ENCODE measurements at places on chromosomes 11 and 22.

GRCh38 chr11:11708256-11708655, 86.5 kb upstream of the GALNT18 start:
- DNase-seq = no peak

DNA sequence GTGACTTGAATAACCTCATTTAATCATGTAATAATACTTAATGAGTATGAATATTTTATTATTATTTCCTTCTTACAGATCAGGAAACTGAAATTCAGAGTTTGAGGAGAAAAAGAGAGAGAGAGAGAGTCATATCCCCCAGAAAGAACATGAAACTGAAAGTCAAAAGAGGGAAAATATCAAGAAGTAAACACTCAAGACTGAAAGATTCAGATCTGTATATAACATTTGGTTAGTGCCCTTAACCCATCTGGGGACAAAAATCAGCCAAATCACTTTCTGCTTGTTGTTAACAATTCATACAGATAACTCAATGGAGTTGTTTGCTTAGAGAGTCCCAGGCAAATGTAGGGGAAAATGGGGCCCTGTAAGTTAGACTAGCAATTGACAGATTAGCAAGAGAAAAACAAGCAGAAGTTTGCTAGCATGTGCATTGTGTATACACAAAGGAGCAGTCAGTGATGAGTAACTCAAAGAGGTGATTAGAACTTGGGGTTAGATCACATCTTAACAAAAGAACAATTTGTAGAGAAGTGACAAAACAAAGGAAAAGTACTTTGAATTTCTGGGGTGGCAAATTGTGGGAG, 25.9 kb upstream of the MMP13 start:
- no peak for DNase-seq

DNA sequence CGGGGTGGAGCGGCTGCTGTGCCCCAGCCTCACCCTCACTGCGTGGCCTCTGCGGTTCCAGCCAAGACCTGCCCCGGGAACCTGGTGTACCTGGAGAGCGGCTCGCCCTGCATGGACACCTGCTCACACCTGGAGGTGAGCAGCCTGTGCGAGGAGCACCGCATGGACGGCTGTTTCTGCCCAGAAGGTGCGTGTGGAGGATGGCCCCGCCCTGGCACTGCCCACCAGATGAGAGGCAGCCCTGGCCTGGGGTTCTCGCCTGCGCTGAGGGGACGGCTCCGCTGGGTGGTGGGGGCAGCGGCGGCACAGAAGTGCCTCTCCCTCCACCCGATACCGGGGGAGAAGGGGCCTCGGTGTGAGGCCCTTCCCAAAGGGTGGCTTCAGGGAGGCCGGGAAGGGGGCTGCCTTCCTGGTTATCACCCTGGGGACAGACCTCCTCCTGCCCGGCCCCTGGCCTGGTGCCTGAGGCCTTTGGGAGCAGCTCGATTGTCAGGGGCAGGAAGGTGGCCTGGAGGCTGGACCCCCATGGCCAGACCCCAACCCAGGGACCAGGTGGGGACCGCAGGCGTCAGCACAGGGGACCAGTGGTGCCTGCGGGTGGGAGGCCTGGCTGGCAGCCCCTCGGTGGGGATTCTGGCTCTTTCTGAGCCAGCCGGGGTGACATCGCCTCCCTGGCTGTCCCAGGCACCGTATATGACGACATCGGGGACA, 7.1 kb downstream of the MUC2 start:
- DNase-seq = no peak

- no peak for DNase-seq
Observed at GRCh38 chr11:92685049-92685448, 284.4 kb upstream of the MTNR1B start.

- DNase-seq = no peak
Observed at GRCh38 chr22:39147335-39148025, 5.0 kb downstream of the CBX7 start.

GRCh38 chr22:46084943-46085827, 65.1 kb upstream of the PPARA start:
- DNase-seq = peak; percentile 52

GRCh38 chr11:29208117-29208516, 808.7 kb downstream of the KCNA4 start:
- DNase-seq = no peak

- DNase-seq = peak; percentile 95
Observed at GRCh38 chr11:9363954-9364912, 20.2 kb upstream of the IPO7 start.

DNA sequence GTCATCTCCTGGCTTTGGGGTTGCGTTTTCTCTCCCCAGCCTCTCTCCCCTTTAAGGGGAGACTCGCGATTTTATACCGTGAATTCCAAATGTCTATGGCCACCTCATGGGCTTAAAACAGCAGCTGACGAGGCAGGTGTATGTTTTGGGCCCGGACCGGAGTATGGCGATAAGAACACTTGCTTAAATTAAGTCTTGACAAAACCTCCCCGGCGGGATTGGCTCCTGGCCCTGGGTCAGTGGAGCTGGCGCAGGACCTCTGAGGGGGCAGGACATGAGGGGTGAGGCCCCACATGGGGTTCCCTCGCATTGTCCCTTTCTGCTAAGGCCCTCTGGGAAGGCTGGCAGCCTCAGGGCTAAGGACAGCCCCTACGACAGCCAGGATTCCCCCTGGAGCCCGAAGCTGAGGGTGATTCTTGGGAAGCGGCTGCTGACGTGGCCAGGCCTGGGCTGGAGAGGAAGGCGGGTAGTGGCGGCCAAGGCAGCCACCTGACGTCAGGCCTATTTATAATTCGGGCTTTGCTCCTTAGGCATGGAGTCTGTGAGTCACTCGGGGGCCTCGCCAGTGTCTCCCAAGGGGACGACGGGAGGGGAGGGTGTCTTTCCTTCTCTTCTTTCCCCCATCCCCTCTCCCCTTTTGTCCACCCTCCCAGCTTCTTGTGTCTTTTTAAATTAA, 12.7 kb downstream of the MYO18B start:
- DNase-seq = peak; percentile 74

- no peak for DNase-seq
Observed at GRCh38 chr22:40791241-40791640, 27.9 kb downstream of the SLC25A17 start.

GRCh38 chr11:121547574-121547973, 94.8 kb upstream of the SORL1-AS1 start:
- DNase-seq = no peak

- no peak for DNase-seq
Observed at GRCh38 chr11:59545179-59546020, 34.1 kb downstream of the OR4D9 start.

GRCh38 chr11:8363921-8364320, 100.2 kb upstream of the LMO1 start:
- DNase-seq = no peak

GRCh38 chr11:101128571-101129202, 926 bp downstream of the PGR start:
- DNase-seq = peak; percentile 21

GRCh38 chr11:132093536-132094259, 723.3 kb downstream of the NTM start:
- DNase-seq = no peak

DNA sequence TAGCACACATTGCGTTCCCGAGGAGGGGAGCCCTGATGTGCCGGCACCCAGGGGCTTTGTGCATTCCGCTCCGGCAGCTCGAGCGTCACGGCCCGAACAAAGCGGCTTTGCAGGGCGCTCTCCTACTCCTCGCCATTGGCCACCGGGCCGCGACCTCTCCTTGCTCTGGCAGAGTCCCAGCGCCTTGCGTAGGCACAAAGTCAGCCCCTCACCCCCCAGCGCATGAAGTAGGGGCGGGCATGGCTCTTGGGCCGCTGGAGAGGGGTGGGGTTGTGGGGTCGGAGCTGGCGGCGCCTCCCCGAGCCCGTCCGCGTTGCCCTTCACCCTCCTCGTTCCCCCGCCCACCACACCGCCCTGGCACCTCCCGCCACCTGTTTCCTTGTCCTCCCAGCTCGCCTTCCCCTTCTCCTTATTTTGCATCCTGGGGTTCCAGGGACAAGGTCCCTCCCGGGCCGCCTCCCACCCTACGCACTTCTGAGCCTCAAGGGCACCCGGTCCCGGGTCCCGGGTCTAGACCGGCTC, 753 bp upstream of the PPARA start:
- peak; percentile 75 for DNase-seq

DNA sequence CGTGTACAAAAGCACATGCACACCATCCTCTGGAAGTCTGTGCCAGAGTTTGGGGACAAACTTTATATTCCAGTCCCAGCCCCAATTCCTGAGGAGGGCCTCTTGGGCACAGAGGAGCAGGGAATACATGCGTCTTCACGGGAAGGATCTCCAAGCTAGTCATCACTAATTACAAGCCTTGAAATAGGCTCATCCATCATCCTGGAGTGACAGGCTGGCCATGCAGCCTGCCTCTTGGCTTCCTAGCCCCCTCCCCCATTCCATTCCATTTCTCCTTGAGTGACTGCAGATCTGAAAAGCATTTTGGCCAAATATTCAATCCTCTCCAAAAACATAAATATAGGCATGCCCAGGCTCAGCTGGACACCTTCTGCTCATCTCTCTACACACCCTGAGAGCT, 24.8 kb downstream of the SERPING1 start:
- DNase-seq = no peak

- DNase-seq = no peak
Observed at GRCh38 chr11:45182902-45183301, 36.5 kb downstream of the PRDM11 start.

DNA sequence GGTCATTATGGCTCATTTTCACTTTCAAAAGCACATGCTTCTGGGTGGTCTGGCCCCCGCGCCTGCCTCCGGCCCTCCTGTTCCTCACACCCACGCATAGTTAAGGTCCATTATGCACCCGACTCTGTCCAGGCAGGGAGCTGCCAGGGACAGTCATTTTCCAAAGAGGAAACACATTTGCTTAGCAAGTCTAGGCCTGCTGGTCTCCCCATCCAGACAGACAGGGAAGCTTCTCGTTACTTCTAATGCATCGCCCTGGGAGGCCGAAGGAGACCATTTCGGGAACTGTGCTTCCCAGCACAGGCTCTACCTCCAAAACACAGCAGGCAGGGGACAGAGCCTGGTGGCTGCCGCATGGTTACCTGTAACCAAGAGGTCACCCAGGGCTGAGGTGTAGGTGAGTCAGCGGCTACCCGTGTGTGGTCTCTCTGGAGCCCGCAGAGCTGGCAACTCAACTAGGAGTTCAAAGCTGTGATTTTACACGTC, 87.1 kb upstream of the SHANK2 start:
- DNase-seq = no peak

DNA sequence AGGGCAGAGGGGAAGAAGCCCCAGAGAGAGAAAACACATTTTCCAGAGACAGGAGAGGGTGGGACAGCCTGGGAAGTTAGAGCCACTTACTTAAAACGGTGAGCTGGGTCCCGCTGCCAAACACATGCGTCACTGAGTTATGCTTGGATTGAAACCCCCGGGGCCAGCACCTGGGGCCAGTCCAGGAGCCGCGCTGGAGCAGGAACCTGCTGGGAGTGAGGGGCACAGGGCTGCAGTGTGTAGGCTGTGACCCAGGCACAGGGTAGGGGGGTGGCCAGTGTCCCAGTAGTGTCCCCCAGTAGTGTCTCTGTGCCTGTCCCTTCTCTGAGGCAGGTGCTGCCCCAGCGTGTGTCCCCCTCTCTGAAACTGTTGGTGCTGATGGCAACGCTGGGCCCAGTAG, 5.2 kb downstream of the IGLL1 start:
- DNase-seq = no peak

DNA sequence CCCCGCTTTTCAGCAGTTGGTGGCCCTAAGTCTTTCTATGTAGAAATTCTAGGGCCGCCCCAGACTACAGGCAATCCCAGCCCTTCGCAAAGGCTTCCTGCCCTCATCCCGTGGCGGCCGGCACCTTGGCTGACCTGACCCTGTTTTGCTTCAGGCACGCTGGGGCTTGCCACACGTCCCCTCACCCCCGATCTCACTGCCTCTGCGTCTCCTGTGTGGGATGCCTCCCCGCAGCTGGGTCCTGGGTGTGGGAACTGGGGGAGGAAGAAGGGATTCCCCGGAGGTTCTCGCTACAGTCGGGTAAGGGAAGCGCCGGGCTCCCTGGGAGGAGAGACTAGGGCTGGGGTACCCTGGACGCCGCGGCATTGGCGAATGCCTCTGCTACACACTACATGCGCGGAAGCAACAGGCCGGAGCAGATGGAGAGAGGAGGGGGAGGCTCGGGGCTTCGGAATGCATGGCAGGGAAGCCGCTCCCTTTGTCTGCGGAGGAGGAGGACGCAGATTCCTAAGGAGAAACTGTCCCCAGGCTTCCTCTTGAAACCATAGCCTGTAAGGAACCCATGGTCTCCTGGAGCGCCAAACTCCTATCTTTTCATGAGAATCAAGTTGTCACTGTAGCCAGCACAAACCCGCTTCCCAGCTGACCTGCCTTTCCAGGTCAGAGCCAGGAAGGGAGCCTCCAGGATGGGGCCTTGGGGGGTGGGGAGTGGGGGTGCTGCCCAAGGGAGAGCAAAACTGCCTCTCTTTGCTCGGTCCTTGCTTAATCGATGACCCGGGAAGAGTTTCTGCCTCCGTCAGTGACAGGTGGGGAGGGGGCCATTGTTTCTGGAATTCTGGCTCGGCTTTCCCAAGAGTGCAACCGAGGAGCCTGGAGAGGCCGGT, 1.4 kb downstream of the DTX4 start:
- peak; percentile 64 for DNase-seq

DNA sequence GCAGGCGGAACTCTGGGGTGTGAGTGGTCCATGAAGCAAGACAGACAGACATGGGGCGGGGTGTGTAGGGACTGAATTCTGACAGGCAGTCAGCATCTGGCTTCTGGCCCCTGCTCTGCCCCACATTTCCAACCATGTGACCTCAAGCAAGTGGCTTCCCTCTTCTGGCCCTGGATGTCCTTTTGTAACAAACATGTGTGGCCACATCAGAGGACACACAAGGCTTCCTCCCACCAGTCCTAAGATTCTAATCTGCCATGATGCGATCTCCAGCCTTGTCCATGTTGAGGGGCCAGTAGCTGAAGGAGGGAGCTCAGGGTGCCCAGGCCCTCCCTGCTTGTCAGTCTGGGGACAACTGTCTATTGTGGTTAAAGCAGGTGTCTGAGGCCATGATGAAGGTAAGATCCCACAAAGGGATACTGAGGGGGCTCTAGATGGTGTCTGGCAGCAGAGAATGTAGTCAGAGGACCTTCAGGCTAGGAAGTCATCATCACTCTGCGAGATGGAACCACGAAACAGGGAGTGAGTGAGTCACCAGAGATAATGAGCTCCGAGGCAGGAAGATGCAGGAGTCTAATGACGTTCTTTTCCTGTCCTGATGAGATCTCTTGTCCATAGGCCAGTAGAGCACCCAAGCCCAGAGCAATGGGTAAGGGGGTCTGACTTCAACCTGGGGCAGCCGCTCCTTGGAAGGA, 27.4 kb downstream of the DRD2 start:
- DNase-seq = no peak

- no peak for DNase-seq
Observed at GRCh38 chr11:83278351-83278750, 7.8 kb downstream of the CCDC90B start.

DNA sequence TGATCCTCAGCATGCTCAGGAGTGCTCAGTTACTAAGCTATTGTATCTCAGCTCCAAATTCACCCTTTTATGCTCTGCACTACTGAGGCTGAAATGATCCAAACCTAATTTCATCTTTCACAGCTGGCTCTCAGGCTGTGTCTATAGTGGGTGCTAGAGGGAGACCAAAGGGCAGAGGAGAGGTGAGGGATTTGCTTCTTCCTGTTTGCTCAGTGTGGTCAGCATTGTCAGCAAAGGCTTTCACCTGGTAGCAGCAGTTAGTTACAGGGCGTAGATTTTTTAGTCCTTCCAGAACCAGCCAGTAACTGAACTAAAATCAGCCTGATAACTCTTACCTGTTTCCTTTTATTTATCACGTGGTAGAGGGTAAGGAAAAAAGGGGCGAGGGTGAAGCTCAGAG, 33.2 kb downstream of the XRCC6 start:
- DNase-seq = no peak
